ENCODE measurements at places on chromosomes 11 and 22.

- no peak for DNase-seq
Observed at GRCh38 chr11:45089251-45089650, 57.2 kb upstream of the PRDM11 start.

- peak; percentile 89 for DNase-seq
Observed at GRCh38 chr11:9663699-9664275, at the start of gene SWAP70. TSS of gene SWAP70 (plus strand) at chr11:9664077. CDS start at chr11:9664180, 103 bp downstream.

DNA sequence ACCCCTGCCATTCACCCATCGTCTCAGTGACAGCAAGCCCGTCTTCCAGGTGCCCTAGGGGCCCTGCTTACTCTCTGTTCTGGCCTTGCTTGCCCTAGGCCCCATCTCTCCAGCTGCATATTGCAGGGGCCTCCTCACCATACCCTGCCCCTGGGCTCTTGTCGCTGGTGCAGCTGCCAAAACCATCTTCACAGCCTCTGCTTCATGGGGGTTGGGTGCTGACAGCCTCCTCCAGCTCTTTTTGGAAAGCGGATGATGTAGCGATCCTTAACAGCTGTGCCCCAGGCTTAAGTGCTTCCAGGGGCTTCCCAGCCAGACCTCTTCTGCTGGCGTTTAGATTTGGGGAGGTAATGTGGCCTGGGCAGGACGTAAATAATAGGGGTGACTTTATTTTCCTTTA, 61.2 kb upstream of the SUSD2 start:
- no peak for DNase-seq

- DNase-seq, result no peak
Observed at GRCh38 chr22:31639436-31640039, 22.5 kb downstream of the PISD start.

DNA sequence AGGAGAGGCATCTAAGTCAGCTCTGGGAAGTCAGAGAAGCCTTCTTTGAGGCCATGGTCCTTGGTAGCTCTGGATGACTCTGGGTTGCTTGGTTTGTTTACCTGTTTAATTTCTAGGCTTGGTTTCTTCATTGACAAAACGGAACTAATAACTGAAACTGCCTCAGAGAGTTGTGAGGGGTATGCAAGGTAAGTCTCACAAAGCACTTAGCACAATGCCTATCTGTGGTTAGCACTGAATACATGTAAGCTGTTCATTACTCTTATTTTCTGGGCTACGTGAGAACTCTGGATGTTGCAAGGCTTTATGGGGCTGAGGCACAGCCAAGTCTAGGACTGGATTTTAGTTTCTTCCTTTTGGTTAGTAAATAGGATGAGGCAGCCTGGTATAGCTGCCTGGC, 225.8 kb upstream of the NCAM1 start:
- DNase-seq, result no peak

GRCh38 chr11:11871991-11872401, 30.2 kb downstream of the USP47 start:
- DNase-seq, result no peak

GRCh38 chr11:16086229-16086819, 270.0 kb downstream of the SOX6 start:
- no peak for DNase-seq

DNA sequence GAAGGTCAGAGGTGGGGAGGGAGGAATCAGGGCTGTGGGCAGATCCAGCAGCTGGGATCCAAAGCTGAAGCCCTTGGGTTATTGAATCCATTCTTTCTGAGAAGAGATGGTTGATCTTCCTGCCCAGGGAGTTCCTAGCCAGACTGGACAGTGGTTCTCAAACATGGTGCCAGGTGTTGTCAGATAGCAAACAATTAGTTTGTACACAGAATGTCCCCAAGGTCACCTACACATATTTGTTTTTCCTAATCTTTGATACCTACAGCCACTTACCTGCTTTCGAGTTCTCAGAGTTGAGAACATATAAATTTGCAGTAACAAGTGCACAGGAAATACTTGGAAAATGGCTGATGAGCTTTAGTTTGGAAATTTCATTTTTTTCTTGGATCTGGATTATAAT, 54.5 kb downstream of the BMAL1 start:
- DNase-seq, result no peak

GRCh38 chr22:35697142-35697541, 20.5 kb upstream of the APOL5 start:
- no peak for DNase-seq

DNA sequence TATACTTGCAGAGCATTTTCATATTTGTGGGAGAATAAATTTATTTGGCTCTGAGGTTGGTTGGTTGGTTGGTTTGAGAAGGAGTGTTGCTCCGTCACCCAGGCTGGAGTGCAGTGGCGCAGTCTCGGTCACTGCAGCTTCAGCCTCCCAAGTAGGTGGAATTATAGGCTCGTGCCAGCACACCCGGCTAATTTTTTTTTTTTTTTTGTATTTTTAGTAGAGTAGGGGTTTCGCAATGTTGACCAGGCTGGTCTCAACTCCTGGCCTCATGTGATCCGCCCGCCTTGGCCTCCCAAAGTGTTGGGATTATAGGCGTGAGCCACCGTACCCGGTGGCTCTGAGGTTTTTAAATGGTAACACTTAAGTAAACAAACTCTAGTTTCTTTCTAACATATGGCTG, 161.1 kb downstream of the TEAD1 start:
- DNase-seq, result no peak

- DNase-seq, result no peak
Observed at GRCh38 chr11:128803011-128803410, 64.1 kb downstream of the KCNJ1 start.

GRCh38 chr22:17874231-17874905, 100.1 kb upstream of the BID start:
- DNase-seq, result no peak

- no peak for DNase-seq
Observed at GRCh38 chr11:130001461-130002351, 929 bp downstream of the PRDM10 start.

GRCh38 chr11:77203901-77204753, 76.1 kb downstream of the MYO7A start:
- DNase-seq, result peak; percentile 56

GRCh38 chr22:17570851-17571631, 7.7 kb downstream of the SLC25A18 start:
- DNase-seq, result peak; percentile 22

DNA sequence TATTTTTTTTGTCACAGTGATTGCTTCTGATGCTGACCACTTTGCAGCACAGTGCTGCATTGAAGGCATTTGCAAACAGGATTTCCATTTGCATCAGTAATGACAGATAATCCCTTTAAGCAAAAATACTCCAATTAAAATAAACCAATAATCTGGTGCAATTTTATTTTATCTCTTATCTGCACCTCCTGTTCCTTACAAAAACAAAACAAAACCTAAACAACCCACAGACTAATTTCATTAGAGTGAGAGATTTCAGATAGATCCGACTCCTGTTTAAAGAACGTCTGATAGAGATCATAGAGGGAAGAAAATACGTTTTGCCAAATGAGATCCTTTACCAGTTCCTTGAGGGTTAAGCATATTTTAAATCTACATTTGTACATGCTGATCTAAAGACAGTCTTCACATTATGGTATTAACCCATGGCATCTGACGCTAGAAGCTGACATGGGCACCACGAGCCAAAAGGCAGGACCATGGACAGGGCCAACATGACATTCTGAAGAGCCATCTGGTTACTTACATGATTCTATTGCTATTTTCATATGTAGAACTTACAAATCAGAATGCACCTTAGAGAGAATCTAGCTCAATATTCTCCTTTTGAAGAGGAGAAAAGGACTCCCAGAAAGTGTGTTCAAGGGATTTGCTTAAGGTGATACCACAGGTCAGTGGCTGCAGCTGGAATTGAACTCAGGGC, 286.2 kb upstream of the NARS2 start:
- DNase-seq, result no peak

DNA sequence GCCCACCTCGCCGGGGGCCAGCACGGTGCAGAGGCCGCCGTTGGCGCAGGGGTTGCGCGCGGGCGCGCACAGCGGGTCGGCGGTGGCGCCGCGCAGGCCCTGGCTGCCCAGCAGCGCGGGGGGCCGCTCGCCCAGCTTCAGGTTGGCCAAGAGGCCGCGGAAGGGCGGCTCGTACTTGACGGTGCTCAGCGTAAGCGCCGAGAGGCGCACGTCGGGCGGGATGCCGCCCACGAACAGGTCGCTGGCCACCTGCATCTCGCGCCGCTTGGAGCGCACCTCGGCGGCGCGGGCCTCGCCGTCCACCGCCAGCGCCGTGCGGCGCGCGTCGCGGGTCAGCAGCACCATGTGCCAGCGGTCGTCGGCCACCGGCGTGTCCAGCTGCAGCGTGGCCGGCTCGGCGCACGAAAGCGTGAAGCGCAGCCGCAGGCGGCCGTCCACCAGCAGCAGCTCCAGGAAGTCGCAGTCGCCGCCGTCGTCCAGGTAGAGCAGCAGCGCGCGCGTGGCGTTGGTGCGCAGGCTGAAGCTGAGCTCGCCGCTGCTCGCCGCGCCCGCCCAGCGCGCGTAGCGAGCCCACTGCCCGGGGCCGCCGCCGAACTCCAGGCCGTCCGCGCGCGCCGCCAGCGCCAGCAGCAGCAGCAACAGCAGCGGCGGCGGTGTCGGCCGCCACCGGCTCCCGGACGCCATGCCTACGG, 9.8 kb downstream of the NRXN2 start:
- DNase-seq, result no peak

GRCh38 chr11:19315511-19315910, 74.8 kb upstream of the E2F8 start:
- DNase-seq, result no peak

DNA sequence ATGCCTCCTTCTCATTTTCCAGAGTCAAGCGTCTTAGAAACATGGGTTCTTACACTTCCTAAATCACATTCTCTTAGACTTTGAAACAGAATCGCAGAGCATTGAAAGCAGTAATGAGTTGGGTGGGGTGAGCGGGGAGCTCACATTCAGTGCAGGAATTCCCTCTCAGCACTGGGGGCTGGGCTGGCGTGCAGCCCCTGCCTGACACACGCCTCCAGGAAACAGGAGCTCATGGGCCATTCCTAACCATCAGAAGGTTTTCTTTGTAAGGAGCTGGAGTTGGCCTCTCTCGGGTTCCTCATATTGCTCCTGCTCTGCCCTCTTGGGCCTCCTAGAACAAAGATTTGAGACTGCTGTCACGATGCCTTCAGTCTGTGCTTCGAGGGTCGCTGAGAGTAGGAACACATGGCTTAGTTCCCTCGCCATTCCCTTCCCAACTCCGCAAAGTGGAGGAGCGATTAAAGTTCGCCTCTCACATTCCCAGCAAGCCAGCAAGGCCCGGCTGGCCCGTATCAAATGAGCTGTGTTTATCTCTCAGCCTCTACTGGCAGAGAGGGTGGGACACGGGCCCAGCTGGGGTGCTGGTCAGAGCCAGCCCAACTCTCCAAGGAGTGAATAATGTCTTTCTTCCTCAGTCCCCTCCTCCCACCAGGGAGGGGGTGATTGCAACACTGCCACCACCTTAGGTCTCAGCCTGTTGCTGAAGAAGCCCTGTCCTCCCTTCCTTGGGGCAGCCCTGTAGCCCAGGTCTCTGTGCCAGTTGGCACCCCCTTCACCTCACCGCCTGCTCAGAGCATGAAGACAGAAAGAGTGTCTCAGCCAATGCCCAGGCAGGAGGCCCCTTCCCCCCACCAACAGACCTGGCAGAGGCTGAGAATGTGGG, 10.4 kb downstream of the CHRDL2 start:
- no peak for DNase-seq

DNA sequence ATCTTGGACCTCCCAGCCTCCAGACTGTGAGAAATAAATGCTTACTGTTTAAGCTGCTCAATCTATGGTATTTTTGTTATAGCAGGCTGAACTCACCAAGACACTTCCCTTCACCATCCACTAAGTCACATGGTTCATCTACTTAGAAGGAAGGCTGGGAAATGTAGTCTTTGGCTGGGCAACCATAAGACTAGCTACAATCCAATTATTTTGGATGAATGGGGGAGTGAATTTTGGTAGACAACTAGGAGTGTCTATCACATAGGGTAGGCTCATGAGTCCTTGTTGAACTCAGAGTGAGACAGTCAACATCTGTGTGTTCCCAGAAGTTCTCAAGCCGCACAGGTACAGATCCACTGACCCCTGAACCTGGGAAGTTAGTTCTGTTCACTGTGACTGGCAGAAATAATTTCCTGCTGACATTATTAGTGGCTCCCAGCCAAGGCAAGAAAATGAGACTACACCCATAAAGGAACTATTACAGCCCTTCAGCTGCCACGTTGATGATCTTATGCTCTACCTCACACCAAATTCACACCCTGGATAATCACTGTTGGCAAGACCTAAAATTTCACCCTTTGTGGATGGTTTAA, 3.1 kb upstream of the SLC35C1 start:
- no peak for DNase-seq

GRCh38 chr11:64743591-64744543, at the start of gene RASGRP2:
TSS of gene RASGRP2 (minus strand) at chr11:64744142. CDS start at chr11:64742866, 1,276 bp downstream.
- DNase-seq, result peak; percentile 78

Measured in natural killer cell treated with Interleukin-12 subunit alpha and Interleukin-12 subunit beta and Interleukin-15 and Interleukin-18, amount 100 ng/mL, for 72 hours (primary cell).